Activated naive CD8-positive, alpha-beta T cell treated with anti-CD3 and anti-CD28 coated beads for 36 hours (primary cell): ENCODE measurements at places on chromosomes 6 and 20.

DNA sequence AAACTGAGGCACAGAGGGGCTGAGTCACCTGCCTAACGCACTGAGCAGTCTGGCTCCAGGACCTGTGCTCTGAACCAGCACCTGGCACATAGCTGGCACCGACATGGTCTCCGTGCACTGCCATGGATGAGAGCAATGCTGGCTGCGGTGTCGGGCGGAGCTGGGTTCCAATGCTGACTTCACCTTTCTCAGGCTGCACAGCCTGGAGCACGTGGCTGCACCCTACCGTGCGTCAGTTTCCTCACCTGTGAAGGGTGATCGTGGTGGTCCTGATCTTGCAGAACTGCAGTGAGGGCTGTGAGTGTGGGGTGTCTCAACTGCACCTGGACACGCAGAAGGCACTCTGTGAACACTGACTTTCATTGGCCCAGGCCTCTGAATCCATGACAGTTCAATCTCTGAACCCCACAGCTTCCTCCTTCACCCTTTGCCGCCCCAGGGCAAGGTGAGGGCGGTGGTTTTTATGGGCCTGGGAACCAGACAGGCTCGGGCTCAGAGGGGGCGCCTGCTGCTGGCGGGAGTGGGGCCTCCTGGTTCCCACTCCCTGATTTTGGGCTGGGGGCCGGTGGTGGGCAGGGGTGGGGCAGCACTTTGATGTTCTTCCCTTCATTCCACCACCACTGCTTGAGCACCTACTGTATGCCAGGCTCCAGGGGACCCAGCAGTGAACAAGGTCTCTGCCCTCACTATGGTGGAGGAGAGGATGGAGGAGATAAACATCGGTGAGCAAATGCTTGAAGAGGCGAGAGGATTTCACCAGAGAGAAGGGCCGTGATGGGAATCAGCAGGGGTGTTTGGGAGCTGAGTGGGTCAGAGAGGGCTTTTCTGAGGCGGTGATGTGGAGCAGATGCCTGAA lies 102.9 kb downstream of the CEBPB start:
- peaks cover 12% of the 10 kb centered on the region for H3K27me3 ChIP-seq
- H3K27ac ChIP-seq: no peak overlapping the region
- H3K4me3 ChIP-seq: no peak overlapping the region
- peaks cover 6% of the 10 kb centered on the region for H3K4me1 ChIP-seq
- no peaks in the 10 kb centered on the region for H3K36me3 ChIP-seq

DNA sequence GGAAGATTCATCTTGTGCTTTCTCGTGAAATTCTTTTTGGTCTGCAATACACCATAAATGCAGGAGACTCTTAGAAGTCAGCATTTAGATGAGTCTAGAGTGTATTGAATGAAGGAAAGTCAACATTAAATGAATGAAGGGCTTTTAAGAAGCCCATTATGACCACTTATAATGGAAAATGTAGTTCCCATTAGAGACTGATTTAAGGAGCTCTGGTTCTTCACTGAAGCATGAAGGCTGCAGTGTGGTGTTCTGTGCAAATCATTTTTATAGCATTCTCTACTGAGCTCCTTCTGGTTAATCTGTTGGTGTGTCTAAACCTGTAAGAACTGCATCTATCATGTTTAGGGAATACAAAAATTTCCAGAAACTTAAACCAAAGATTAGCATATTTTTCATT lies 19.7 kb downstream of the NCOA7 start:
- H3K27me3 ChIP-seq: no peaks in the 10 kb centered on the region
- H3K4me1 ChIP-seq: peaks cover 67% of the 10 kb centered on the region
- no peak overlapping the region for H3K27ac ChIP-seq
- DNase-seq: no peak
- no peak overlapping the region for H3K4me3 ChIP-seq

DNA sequence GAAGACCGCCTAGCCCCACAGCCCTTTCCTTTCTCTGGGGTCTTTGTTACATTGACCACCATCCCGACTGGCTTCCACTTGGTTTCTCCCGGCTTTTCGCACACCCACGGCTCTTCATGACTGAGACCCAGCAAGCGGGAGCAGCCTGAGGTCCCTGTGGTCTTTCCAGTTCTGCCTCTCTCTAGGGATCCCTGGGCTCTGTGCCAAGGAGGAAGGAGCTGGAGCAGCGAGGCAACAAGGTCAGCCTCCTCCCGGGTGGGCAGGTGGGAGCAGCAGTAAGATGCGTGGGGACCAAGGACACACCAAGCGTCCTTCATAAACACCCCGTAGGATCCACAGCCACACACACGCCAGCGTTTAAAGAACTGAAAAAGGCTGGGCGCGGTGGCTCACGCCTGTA lies 29.6 kb upstream of the MRGBP start:
- no peak for DNase-seq
- no peak overlapping the region for H3K27ac ChIP-seq

DNA sequence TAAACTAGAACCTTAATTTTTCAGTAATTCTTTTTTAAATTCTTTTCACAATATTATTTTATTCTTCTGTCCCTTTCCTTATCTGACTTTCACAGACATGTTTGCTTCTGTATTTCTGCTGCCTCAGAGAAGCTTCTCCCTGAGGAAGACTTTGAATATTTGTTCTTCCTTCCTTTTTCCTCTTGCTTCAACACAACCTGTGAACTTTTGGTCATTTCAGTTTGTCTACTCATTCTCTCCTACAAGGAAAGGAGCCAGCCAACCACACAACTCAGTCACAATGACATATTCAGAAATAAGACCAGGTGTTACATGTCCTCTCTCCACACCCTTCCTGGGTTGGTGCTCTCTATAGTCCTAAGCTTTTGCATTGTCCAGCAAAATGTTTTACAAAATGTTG lies 310.4 kb downstream of the TFAP2B start:
- no peaks in the 10 kb centered on the region for H3K36me3 ChIP-seq
- H3K27me3 ChIP-seq: no peaks in the 10 kb centered on the region
- no peak for DNase-seq

DNA sequence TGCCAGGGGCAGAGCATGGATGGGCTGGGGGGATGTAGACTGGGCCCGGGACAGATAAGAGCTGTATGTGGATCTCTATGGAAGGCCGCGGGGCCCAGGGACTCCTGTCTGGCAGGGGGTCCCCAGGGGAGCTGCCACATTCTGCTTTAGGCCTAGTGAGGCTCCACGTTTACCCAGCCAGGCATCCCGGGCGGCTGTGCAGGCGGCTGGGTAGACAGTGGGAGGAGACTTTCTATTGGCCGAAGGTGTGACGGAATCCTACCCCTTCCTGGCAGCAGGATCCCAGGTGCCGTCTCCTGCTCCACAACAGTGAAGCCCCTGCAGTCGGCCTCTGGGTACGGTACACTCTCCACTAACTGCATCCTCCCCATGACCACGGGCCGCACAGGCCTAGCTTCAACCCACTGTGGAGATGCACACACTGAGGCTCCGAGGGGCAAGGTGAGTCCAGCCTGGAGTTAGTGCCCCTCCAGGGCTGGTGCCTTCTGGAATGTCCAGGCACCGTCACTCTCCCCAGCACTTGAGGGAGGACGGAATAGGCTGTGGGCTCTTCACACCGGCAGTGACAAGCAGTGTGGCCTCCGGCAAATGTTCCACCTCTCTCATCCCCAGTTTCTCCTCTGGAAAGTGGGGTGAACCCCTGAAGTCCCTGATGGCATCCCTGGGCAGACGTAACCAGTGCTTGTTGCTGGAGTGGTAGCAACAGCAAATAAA lies 36.8 kb upstream of the ZBP1 start:
- peaks cover 26% of the 10 kb centered on the region for H3K4me1 ChIP-seq
- no peak overlapping the region for H3K27ac ChIP-seq
- H3K4me3 ChIP-seq: no peak overlapping the region
- no peak for DNase-seq
- no peaks in the 10 kb centered on the region for H3K36me3 ChIP-seq

DNA sequence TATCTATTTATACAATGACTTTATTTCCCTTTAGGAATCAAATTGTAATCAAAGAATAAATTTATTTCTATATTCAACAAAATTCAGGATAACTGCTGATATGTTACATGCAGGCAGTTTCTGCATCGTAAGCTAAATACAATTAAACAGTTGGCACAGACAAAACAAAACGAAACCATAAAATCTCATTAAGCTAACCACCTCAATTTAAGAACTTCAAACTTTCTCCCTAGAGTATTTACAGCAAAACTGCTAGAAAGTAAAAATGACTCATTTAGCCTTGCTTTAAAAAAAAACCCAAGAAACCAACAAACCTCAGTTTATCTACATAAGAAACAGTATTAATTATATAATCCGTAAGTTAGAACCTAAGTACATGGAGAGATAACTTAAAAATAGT lies 17.1 kb downstream of the SSR1 start:
- no peak for DNase-seq
- H3K36me3 ChIP-seq: peaks cover 26% of the 10 kb centered on the region
- H3K27ac ChIP-seq: no peak overlapping the region
- H3K4me1 ChIP-seq: peaks cover 3% of the 10 kb centered on the region

DNA sequence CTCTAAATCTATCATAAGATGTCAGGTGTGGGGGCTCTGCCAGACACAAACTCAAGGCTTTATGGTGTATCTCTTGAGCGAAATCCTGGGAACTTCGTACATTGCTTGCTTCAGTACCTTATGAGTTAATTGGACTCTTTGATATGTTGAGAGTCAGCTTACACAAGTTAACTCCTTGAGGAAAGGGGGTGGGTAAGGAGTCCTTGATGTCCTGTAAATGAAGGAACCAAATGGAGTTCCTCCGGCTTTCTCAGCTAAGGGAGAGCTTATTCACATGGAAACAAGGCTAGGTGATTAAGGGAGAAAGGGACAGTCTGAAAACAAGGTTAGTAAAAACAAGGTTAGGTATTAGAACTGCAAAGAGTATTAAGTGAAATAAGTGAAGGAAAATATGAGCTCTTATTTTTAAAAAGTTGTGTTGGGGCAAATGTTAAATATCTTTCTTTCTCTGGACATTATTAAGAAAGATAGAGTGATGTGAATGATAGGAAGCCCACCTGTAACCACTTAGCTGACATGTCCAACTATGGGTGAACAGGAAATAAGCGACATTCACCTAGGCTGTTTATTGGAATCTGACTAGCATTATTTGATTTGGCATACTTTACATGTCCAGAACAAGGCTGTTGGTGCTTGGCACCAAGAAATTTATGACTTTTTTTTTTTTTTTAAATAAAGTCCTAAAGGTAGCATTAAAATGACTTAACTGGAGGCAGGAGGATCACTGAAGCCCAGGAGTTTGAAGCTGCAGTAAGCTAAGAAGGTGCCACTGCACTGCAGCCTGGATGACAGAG lies 26.5 kb downstream of the GTF2H5 start:
- no peaks in the 10 kb centered on the region for H3K4me1 ChIP-seq
- H3K36me3 ChIP-seq: peaks cover 19% of the 10 kb centered on the region
- DNase-seq: no peak

DNA sequence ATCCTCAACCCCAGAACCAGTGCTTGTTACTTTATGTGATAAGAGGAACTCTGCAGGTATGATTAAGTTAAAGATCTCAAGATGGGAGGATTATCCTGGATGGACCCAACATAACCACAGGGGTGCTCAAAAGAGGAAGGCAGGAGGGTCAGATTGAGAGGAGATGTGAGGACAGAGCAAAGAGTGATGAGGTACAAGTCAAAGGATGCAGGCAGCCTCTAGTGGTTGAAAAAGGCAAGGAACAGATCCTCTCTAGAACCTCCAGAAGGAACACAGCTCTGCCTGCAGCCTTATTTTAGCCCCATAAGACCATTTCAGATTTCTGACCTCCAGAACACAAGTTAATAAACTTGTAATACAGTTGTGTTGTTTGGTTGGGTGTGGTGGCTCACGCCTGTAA lies 41.2 kb downstream of the PDSS2 start:
- H3K27ac ChIP-seq: no peak overlapping the region
- no peaks in the 10 kb centered on the region for H3K27me3 ChIP-seq
